Inflammatory macrophage treated with lipopolysaccharide for 1 hour (primary cell): ENCODE measurements at places on chromosomes 2 and 18.

DNA sequence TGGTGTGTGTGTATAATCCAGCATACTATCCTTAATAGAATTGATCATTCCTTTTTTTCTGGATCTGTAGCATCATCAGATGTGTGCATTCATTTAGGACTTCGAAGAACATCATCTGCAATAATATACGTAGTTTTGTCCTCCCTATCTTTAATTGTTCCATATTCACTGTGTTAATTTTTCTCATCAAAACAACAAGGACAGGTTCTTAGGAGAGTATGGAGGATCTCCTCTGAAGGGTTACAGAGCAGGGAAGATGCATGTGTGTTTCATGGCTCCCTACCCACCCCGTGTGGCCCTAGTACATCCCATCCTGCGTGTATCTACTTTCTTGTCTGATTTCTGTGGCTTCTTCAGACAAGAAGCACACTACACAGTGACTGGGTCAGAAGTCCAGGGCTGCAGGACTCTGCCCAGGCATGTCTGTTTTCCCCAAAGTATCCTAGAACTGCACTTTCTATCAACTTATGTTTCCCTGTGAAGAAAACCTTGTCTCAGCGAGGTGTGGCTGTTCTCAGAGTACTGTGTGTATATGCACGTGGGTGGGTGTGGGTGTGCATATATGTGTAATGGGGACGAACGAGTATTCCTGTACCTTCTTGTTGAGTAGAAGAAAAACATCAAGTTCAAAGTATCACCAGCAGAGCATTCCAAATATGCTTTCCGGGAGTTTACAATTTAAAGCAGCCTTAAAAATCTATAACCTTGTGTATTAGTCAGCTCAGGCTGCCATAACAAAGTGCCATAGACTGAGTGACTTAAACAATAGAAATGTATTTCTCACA, 220.4 kb upstream of the FOSL2 start:
- DNase-seq = no peak

DNA sequence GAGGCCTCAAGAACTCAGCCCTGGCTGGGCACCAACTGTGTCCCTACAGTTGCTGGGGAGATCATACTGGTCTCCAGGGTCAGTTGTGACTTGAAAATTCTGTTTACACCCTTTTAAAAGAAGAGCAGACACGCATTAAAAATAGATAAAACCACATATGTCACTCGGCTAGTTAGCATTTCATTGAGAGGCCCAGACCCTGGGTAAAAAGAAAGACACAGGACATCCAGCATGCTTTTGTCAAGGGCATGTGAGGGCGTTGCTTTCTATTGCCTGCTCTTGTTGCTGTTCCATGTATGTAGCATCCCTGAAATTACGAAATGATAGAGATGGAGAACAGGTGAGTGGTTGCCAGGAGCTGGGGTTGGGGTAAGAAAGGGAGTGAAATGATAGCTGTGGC, 94.3 kb downstream of the SEPTIN10 start:
- DNase-seq = no peak

GRCh38 chr2:98110741-98111140, 23.8 kb downstream of the VWA3B start:
- no peak for DNase-seq

DNA sequence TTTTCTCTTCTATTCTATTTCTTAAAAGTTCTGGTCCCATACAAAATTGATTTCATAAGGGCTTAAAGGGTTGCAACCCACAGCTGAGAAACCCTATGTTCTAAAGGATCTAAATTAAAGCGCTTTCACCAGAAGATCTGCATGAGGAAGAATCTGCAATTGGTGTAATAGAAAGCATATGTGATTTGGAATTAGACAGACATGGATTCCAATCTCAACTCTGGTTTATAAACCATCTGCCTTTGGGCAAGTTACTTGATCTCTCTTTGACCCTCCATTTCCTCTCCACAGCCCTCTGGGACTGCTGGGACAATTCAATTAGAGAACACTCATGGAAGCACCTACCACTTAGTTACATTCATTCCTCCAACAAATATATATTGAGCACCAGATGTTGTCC, 178.7 kb downstream of the ANTXR1 start:
- no peak for DNase-seq

DNA sequence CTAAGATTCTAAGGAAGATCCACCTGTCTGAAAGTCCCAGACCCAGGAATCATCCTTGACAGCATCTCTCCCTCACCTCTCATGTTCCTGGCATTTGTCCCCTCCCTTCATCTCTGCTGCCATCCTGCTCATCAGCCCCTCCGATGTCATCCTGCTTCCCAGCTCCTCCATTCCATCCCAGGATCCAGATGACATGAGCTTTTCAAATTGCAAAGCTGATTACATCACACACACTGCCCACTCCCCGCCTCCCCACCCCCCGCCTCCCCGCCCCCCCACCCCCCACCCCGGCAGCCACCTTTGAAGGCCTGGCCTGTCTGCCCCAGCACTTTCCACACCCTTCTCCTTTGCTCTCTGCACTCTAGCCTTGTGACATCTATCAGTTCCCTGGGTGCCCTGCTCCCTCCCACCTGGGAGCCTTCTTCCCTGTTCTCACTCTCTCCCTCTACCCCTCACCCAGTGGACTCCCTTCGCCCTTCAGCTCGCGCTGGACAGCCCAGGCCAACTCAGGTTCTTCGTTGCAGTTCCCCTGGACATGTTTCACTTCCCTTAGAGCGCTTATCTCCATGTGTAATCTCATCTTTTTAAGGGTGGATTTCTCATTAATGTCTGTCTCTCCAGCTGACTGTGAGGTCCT, 61.6 kb downstream of the DNMT3A start:
- no peak for DNase-seq

GRCh38 chr2:216956820-216957493, 97.1 kb upstream of the TNP1 start:
- DNase-seq = no peak

- DNase-seq = no peak
These were observed 686.4 kb downstream of the PLCL1 start for GRCh38 chr2:198490748-198491147.

GRCh38 chr2:150809103-150809502, 321.6 kb upstream of the RND3 start:
- DNase-seq = no peak

DNA sequence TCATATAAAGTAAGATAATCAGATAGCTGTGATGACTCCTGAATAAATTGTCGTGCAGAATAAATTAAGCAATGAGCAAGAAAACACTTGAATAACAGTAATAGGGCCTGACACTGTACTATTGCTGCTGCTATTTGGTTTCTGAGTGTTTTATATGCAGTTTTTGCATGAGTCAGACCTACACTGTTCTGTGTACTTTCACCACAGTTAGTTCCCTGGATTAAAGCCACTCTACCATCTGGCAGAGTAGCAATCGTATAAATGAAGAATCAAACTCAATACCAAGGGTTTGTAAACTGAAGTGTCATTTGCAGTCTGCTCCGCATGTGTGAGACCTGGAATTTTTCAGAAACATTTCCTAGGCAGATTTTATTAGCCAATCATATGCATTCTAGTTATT, 398.6 kb upstream of the CDH7 start:
- no peak for DNase-seq
